ENCODE measurements at places on chromosomes 4 and X. TPM values are rescaled to one million over a fixed set of nuclear protein-coding genes. Genes with fewer than 3 reads are reported as not detected.
A peak's percentile ranks its signal among the peaks of the same experiment; 100 is the strongest.

DNA sequence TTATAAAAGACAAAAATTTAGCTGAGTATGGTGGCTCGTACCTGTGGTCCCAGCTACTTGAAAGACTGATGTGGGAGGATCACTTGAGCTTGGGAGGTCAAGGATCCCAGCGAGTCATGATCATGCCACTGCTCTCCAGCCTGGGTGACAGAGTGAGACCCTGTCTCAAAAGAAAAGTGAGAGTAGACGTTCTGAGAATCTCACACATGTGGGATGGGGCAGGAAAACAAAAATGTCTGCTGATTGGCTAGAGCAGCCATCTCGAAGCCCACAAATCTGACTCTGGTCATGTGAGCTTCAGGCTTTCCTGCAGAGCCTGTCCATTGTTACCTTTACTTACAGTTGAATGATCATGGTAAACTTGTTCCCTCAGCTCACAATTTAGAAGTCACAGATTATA is 23.1 kb upstream of the SLC9A7 start:
- DNase-seq = no peak

DNA sequence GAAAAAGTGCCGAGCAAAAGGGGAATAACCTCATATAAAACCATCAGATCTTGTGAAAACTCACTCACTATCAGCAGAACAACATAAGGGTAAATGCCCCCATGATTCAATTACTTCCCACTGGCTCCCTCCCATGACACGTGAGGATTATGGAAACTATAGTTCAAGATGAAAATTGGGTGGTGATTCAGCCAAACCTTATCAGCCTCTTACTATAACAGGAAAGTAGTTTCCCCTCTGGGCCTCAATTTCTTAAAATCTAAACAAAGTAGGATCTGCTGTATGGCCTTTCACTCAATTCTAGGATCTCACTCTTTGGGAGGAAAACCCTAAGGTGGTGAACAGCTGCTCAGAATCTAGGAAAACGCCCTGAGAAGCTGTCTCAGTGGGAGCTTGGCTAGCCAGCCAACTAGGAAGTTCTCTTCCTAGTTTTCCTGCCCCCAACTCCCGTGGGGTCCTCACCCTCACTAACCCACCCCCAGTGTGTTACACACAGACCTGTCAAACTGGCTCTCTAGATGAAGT is 1017.1 kb upstream of the HS3ST1 start:
- DNase-seq = no peak

Gene PHKA1
- total RNA-seq = 39.4 TPM

Gene ADAM29
- total RNA-seq = not detected

DNA sequence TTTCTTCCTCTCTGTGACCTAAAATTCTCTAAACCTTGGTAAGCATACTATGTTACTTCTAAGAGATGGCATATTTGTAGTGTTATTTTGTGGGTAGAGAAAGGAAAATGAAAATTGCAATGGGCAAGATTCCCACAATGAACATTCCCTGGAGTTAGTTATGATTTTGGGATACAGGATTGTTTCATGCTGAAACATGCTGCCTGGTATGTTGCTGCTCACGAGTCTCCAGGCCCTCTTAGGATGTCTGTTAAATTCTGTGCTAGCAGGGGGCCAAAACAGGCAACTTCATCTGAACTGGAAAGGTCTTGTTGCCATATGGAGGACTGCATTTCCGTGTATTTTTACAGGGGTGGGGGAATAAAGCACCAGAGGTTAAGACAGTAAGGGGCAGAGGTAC is 18.9 kb upstream of the MSMO1 start:
- DNase-seq = no peak

Gene GAGE12J
- total RNA-seq = not detected

Gene ARAP2
- 2.7 TPM for total RNA-seq

DNA sequence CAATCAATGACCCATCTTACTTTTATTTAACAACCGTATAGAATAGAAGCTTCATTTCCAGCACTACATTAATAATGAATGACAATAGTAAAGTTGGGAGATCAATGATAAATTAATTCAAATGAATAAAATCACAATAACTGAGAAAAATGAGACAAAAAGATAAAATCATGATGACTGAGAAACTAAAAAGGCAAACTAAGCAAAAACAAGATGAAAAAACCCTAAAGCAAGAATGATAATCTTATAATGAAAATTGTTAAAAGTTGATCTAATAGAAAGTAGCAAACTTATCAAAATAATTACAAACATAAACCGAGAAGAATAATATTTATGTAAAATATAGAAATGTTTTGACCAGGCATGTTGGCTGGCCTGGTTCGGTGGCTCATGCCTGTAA is 130.4 kb upstream of the INPP4B start:
- no peak for DNase-seq

Gene MUC7
- not detected for total RNA-seq

DNA sequence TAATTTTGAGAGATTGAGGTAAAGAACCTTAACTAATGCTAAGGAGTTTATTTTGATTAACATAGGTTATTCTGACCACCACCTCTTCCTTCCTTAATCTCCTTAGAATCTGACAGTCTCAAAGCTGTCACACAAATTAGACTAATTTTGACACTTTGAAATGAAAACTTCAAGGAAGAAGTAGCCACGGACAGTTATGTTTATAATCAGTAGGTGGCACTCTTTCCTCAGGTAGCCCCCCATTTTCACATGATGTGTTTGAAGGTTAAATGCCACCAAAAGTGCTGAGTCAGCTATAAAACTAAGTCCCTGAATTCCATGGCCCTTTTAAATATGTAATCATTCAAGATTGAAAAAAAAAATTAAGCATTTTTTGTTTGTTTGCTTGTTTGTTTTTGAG is 22.4 kb downstream of the TMEM33 start:
- no peak for DNase-seq

DNA sequence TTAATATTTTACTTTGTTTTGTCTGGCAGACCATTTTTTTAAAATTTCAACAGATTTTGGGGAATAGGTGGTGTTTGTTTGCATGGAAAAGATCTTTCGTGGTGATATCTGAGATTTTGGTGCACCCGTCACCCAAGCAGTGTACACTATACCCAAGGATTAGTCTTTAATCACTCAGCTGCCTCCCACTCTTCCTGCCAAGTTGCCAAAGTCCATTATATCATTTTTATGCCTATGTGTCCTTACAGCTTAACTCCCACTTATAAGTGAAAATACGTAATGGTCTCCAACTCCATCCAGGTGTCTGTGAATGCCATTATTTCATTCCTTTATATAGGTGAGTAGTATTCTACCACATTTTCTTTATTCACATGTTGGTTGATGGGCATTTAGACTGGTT is 281.7 kb upstream of the GK2 start:
- DNase-seq = no peak

Gene C4orf51
- not detected for total RNA-seq

- no peak for DNase-seq
These were observed 325.9 kb downstream of the NR3C2 start for GRCh38 chr4:148116264-148116663.

- peak; percentile 94 for DNase-seq
These were observed 104.0 kb downstream of the FAM53A start for GRCh38 chr4:1579901-1580691.

Gene EMD
- 61.1 TPM for total RNA-seq

Gene PAGE2B
- not detected for total RNA-seq

All from psoas muscle (tissue), 8 donors.